ENCODE measurements at places on chromosomes 7 and 10. TPM values are rescaled to one million over a fixed set of nuclear protein-coding genes. Genes with fewer than 3 reads are reported as not detected.

CNNM1 gene
- 0.92 TPM for total RNA-seq

DNA sequence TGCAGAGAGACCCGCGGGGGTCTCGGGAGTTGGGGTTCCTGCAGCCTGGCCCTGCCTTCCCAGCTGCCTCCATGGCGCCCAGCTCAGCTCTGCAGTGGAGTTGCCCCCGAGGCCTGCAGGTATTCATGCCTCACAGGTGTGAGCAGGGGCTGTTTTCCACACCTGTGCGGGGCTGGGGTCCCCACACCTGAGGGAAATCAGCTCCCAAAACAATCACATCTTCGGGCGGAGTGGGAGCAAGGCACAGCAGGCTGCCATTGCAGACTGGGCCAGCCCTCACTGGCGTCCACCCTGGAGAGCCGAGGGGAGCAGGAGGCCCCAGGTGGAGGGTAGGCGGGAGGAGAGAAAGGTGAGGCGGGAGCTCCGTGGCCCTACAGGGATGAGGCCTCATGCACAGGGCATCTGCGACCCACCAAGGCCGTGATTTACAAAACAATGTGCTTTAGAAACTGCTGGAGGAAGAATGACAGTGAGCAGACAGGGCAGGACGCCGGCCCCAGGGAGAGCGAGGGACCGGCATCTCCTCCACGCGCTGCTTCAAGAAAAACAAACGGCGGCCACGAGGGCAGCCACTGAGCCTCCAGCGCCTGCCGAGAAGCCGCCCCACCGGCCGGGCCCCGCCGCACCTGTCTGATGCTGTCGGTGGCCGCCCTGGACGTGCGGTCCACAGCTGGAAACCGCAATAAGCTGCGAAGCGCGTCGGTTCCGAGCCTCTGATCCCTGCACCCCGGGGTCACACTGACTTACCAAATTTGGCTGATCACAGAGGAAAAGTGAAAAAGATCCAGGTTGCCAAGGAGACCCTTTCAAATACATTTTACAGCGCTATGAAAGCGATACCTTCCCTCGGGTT, 53.0 kb upstream of the PDGFA start:
- peak; percentile 74 for DNase-seq

ECHDC3 gene
- 28.4 TPM for total RNA-seq

GRCh38 chr10:12655940-12656339, 306.6 kb downstream of the CAMK1D start:
- DNase-seq: no peak

MIOS gene
- 84.6 TPM for total RNA-seq

GRCh38 chr10:77405771-77406241, 231.8 kb downstream of the KCNMA1 start:
- DNase-seq: peak; percentile 62

- no peak for DNase-seq
These were observed 128.4 kb upstream of the PHYHIPL start for GRCh38 chr10:59047957-59048618.

- DNase-seq: no peak
These were observed 84.9 kb downstream of the ARID5B start for GRCh38 chr10:61986382-61986781.

GRCh38 chr10:89665302-89665701, 20.3 kb upstream of the PANK1 start:
- peak; percentile 66 for DNase-seq

DNA sequence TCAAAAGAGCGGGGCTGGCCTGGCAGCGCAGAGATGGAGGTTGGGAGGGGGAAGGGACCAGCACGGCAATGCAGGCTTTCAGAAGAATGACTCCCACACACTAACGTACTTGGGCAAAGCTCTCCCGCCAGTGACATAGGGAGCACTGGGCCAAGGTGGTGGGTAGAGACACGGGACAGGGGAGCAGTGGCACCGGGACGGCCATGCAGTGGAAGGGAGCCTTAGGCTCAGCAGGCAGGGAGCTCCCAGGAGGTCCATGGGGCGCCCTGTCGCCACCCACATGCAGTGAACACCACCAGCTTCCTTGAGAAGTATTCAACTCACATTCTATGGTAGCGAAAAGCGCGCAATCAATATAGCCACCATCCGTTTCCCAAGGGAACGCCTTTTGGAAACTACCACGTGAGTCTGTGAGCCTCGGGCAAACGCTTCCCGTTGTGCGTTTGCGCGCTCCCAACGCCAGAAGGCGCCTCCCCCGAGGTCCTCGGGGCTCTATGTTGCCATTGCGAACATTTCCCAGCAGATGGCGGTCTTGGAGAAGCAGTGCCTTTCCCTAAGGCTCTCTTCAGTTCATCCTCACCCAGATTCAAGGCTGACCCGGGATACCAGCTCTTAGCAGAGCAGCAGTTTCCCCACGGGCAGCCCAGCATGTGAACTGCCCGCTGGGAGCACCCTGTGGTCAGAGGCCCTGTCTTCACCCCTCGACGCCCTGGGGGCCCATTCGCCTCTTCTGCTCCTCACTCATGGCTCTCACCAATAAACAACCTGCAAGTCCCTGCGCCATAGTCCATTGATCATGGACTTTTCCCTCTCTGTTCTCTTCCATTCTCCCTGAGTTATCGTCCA, 16.4 kb upstream of the OPALIN start:
- peak; percentile 94 for DNase-seq

GRCh38 chr10:126309228-126309883, 78.9 kb downstream of the ADAM12 start:
- DNase-seq: no peak

DNA sequence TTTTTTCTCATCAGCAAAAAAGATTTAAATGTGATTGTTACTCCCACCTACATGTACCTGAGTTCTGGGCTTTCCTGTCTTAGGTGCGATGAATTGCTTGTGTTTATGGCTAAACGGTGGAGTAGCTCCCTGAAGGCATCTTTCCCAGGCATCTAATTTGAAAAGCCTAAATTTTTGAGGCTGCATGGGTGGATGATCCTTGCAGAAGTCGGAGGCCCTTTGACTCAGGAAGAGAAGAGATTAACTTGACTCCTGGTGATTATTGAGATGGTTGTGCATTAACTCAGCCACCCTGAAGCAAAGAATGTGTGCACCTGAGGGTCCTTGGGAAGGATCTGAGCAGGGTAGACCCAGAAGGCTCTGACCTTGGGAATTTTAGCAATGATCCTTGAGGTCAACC, 155.6 kb upstream of the SEMA3C start:
- DNase-seq: no peak

GRCh38 chr7:33067921-33068320, 5.3 kb upstream of the NT5C3A start:
- DNase-seq: no peak

- peak; percentile 9 for DNase-seq
These were observed 2.7 kb downstream of the COBL start for GRCh38 chr7:51313738-51314425.

DNA sequence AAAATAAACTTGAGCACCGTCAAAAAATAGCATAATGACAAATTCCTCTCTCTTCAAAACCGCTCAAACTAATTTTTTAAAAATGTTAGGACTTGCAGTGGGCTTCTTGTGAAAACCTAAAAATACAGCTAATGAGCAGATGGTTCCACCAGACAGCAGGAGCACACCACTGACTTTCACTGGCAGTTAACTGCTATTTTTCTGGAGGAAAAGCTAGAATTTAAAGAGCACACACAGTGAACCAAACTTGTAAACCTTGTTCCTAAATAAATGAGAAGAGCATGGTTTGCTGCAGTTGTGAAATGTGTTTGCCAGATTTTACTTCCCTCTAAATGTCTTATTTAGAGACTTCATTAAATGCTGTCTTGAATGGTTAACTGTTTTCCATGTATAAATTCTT, 143.9 kb downstream of the RAPGEF5 start:
- no peak for DNase-seq

GRCh38 chr7:2869981-2870380, 25.9 kb upstream of the GNA12 start:
- DNase-seq: no peak

DNA sequence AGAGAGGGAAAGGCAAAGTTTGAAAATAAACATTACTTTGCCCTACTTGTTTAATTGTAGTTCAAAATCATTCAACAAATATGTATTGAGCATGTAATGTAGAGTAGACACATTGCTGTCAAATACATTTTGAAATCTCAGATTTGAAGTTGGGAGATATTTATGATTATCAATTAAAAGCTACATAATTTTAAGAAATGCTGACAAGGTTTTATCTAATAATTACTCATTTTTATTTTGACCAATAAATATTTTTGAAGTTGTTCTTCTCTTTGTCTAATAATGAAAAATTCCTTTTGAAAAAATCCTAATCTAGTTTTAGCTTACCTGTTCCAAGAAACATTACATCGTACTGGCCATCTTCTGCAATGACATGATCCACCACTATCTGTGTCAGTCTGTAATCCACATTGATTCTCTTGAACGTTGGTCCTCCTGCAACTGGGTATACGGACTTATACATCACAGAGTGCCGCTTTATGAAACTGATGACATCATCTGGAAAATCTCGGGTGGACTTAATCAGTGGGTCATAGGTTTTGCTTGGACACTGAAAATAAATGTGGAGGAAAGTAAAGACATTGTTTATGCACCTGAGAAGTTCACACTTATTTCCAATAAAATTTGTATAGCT, 164.7 kb downstream of the SEMA3D start:
- no peak for DNase-seq

DNA sequence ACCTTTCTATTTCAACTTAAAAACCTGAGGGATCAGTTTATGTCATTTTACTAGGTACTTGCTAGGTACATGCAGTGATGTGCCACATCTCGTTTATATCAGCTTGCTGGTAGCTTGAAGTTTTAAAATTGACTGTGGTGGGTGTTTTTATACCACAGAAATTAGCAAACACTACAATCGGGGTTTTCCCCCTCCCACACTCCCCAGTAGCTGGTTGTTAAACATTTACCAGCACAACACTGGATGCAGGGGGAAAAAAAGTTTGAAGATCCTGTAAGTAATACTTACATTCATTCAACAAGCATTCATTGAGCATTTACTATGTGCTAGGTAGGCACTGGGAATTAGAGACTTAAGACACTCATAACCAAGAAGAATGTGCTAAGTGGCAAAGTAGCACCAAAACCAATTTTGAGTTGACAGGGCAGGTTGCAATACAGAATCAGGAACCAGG, 32.6 kb downstream of the USP6NL start:
- DNase-seq: no peak

GRCh38 chr7:105649727-105650381, 68.6 kb upstream of the EFCAB10 start:
- no peak for DNase-seq

GIMAP5 gene
- total RNA-seq: 23.8 TPM

- DNase-seq: no peak
These were observed 138.9 kb downstream of the ADCY1 start for GRCh38 chr7:45712872-45713668.

GRCh38 chr10:10814069-10814468, 203.6 kb upstream of the CELF2 start:
- peak; percentile 63 for DNase-seq

- no peak for DNase-seq
These were observed 58.4 kb downstream of the ADCYAP1R1 start for GRCh38 chr7:31110331-31111108.

DNA sequence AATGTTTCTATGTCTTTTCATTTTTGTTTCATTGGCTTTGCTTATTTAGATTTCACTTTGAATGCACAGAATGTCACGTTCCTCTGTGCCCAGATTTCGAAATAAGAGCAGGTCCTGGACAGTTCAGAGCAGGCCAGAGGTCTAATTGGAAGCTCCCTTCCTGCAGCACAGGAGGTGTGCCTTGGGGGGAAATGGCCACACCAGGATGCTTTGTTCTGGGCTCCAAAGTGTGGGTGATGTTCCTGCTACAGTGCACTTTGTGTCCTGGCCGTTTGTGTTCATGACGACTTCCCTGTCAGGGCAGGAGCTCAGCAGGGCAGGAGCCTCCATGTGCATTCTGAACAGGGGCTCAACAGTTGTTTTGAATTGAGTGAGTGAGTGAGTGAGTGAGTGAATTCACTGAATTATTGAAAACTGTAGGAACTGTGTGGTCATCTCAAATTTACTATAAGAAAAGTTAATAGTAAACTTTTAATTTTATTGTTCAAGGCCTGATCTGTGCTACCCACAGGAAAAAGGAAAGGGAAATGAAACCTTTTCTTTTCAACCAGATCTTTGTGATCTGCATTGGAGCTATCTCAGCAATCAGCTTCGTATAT, 109.5 kb upstream of the GJD4 start:
- DNase-seq: no peak

GRCh38 chr7:117227091-117227490, 95.8 kb downstream of the WNT2 start:
- no peak for DNase-seq

SEMA3C gene
- total RNA-seq: 212 TPM

- DNase-seq: peak; percentile 34
These were observed 25.4 kb upstream of the ANK3 start for GRCh38 chr10:60414877-60415585.

ZC3HAV1L gene
- 40.6 TPM for total RNA-seq

GRCh38 chr10:24680647-24681524, 42.8 kb downstream of the ARHGAP21 start:
- no peak for DNase-seq

GPC2 gene
- total RNA-seq: 5.7 TPM

DNA sequence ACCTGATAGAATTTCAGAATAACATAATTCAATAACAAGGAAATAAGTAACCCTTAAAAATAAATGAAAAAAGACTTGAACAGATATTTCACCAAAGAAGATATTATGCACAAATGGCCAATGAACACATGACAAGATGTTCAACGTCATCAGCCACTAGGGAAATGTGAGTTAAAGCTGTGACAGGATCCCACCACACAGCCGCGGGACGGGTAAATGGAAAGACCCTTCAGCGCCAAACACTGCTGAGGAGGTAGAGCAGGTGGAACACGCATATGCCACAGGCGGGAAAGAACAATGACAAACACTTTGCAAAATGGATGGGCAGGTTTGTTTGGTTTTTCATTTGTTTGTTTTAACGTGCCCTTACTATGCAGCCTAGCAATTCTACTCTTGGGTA, 86.1 kb upstream of the RNF32 start:
- DNase-seq: peak; percentile 44

FEZF1 gene
- total RNA-seq: not detected

Measured in tongue (tissue), 3 donors.